ENCODE measurements at places on chromosomes 5 and 9. TPM values are rescaled to one million over a fixed set of nuclear protein-coding genes. Genes with fewer than 3 reads are reported as not detected.

Gene PDGFRB
- 421 TPM for total RNA-seq

Gene SPAAR
- total RNA-seq: 3.2 TPM

Gene CCL28
- total RNA-seq: 4.3 TPM

Gene PNPLA7
- 12.7 TPM for total RNA-seq

Gene PCDHA1
- not detected for total RNA-seq

Gene FOXD4L4
- total RNA-seq: not detected

Gene PCDHB12
- 7.3 TPM for total RNA-seq

DNA sequence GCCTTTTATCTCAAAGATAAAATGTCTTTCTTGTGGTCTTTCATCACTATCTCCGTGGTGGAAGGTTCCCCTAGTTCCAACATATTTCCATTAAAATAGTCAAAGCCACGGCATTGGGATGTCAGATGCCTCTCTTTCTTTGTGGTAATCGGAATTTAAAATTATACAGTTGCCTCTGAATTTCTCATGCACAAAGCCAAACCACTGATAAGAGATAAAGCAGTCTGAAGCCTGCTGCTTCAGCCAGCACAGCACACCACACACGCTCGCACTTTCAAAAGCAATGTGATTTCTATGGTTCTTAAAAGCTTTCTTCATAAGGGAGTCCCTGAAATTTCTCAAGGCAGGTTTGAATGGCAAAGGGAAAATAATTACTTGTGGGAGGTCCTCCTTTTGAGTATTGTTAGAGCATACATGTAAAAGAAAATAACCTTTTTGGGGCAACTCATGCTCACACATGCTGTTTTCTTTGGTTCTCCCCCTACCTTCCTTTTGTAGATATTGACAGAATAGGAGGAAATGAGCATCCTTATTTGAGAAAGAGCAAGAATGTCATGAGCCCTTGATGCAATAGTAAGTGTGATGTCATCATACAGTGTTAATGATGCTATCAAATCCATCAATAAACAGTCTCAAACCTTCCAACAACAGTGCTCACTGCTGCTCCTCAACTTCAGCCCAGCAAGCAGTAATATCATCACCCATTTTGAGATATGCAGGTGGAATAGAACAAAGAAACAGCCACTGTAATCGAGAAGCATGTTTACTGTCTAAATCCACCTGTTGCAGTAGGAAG, 85.7 kb upstream of the PPP1R2B start:
- no peak for DNase-seq

GRCh38 chr9:85723215-85723614, 18.5 kb downstream of the AGTPBP1 start:
- DNase-seq: no peak

- DNase-seq: no peak
These were observed 705.2 kb upstream of the ZNF608 start for GRCh38 chr5:125451622-125452021.

GRCh38 chr9:75169623-75170022, 81.3 kb downstream of the OSTF1 start:
- DNase-seq: no peak

- DNase-seq: no peak
These were observed 21.8 kb downstream of the DMAC1 start for GRCh38 chr9:7777771-7778170.

DNA sequence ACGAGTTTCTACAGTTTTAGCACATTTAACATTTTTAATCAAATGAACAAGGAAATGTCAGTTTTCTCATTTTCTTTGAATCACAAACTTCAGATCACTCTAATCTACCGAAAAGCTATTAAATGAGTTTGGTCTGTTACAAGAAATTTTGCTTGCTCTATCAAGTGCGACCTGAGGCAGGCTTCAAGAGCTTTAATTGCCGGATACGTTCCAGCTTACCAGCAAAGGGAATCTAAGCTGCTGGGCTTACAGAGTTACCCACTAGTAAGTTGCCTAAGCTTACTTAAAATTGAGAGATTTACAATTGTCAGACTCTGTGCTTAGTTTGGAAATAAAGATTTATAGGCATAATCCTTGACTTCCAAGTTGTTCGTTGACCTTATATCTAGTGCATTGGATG, 10.6 kb downstream of the SCGB3A1 start:
- DNase-seq: no peak

GRCh38 chr5:1815071-1815786, 14.0 kb downstream of the NDUFS6 start:
- no peak for DNase-seq

GRCh38 chr5:60379907-60380306, 320.1 kb downstream of the DEPDC1B start:
- DNase-seq: no peak

GRCh38 chr5:66829826-66830225, 233.6 kb downstream of the MAST4 start:
- DNase-seq: no peak

DNA sequence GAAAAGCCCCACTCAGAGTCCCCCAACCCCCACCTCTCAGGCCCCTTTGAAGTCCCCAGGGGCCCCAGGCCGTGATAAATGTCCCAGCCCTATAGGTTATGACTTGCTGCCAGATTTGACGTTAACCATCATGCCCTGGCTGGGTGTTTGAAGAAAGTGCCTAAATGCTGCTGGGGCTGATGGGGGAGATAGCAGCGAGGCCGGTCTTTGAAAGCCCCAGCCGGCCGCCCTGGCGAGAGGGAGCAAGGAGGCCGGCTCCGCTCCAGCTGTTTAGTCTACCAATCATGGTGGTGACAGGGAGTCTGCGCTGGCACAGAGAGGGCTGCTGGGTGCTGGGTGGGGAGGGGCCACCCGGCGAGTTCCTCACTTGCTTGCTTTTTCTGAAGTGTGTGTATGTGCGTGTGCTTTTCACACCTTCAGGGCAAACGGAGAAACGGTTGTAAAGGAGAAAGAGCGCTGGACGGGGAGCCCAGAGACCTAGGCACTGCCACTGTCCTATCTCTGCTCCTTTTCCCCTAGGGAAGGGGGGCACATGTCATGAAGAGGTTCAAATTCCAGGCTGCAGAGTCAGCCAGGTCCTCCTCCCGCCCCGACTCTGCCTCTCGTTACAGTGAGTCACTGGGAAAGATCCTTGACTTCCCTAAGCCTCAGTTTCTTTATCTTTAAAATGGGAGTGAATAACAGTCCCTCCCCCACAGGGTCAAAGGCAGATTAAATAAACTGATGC, 126.1 kb upstream of the HAND1 start:
- no peak for DNase-seq

DNA sequence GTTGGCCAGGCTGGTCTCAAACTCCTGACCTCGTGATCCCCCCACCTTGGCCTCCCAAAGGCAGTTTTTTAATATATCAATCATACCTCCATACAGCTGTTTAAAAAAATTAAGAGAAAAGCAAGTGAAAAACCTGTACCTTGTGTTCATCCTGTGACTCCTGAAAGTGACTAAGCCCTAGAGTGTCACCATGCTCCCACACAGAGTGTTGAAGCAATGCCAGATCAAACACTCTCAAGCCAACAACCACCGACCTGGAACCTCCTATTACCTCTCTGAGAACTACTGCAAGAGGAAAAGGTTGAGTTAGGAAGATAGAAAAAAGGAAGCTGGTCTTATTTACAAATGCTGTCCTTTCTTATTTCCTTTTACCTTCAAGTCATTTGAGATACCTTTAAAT, 123.5 kb downstream of the RASEF start:
- no peak for DNase-seq

Data from thoracic aorta (tissue), 2 donors.